ENCODE measurements at places on chromosomes 1 and 21.

- DNase-seq, result no peak
Measured at GRCh38 chr1:204263254-204263910, 49.6 kb upstream of the GOLT1A start.

DNA sequence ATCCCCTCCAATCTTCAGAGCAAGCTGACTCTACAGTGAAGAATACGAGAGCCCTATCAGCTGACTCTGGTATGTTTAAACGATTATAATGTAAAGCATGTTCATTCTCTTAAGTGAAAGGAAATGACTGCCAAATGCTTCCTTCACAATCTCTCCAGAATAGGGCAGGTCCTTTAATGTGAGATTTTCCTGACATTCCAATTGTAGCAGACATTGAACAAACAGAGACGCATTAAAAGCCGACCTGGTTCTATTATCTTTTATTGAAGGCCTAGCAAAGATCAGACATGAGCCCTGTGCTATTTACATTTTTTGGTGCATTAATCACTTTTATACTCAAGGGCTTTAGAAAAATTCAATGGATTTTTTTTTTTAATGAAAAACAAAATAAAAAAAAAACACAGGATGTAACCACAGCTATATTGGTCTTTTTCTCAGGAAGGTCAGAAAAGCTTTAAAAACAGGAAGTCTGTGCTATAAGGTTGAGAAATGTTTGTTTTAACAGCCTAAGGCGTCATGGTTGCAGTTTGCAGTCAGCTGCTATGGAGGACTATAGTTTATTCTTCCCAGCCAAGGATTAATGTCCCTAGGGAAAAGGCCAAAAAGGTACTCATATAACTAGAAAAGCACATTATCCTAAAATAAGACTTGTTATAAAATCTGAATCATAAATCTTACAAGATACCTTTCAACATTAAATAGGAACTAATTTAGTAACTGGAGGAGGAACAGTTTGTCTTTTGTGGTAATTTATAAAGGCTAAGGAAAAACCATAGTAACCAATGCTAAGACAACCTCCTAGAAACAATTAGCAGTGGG, 104.8 kb downstream of the RERE start:
- DNase-seq, result peak; percentile 87

GRCh38 chr1:186839041-186839400, 10.3 kb downstream of the PLA2G4A start:
- no peak for DNase-seq

GRCh38 chr21:41188486-41189149, 20.7 kb downstream of the BACE2 start:
- no peak for DNase-seq

- DNase-seq, result no peak
Measured at GRCh38 chr21:33022828-33023573, 2.7 kb upstream of the OLIG2 start.

- DNase-seq, result no peak
Measured at GRCh38 chr1:52814465-52814864, 28.1 kb upstream of the ZYG11A start.

DNA sequence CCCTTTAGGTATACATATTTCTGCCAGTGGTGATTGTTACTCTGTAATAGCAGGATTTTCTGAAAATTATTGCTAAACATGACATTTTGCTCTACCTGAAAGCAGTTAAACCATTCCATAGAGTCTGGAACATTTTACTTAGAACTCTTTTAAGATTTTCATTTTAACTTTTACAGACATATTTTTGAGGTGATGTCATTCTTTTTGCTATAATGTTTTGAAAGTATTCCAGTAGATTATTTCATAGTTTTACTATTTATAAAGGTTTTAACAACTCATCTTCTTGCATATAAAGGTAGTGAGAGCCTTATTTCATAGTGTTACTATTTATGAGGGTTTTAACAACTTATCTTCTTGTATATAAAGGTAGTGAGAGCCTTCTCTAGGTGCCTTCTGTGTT, 42.9 kb downstream of the PTBP2 start:
- DNase-seq, result no peak

- peak; percentile 86 for DNase-seq
Measured at GRCh38 chr1:204516180-204516879, at the start of gene MDM4. TSS of gene MDM4 (plus strand) at chr1:204516406. CDS start at chr1:204525519, 9,113 bp downstream.

DNA sequence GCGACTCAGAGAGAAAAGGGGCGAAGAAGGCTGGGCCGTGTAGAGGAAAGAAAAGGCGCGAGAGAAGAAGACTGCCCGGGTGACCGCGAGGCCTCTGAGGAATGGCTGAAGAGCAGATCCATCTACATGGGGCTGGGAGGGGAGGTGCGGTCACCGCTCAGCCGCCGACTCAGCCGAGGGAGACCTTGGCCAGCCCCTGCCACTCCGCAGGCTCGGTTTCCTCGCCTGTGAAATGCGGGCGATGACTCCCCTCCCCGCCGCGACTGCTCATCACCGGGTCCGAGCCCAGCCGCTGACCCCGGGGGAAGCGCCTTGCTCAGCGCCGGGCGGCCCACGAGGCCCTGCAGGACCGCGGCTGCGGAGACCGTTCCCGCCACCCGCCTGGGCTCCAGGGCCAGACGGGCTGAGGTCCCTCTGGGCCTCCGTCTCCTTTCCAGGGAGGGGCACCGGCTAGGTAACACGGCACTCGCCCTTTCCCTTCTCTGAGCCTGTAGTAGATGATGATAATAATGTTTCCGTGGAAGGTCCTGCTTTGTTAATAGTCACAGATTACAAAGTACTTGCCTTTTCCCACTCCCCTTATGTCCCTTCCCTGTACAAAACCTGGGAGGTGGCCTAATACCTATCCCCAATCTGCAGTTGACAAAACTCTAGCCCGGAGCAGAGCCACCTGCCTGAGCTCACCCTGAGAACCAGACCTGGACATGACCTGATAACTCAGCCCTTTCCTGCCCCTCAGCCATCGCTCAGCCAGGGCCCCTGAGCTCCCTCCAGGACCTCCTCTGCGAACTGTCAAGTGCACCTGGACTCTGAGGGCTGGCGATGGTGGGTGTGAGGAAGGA, 1.6 kb upstream of the BSND start:
- no peak for DNase-seq

- DNase-seq, result no peak
Measured at GRCh38 chr1:156860113-156860627, 495 bp upstream of the NTRK1 start.

DNA sequence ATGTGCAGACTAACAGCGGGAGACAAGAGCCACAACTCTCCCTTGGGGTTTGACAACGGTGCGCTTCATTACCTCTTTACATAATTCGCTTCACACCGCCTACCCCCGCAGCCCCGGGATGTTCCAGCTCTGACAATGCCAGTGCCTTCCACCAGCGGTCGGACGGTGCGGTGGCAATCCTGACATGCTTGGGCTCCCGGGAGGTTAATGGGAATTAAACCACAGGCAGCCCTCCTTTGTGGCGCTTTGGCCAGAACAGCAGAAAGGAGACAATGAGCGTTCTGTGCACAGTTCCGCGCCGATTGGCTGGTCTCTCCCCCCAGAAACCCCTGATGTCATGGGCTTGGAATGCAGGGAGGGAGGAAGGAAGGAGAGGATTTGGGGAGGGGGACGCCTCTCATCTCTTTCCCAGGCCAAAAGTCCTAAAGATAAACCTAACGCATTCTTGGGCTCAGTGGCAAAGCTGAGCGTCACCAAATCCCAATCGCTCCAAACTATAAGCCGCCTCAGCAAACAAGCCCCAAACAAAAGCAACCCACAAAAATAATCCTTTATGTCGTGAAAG, 1.3 kb downstream of the CNN3 start:
- peak; percentile 68 for DNase-seq

GRCh38 chr1:19664453-19665185, at the start of gene HTR6:
TSS of gene HTR6 (plus strand) at chr1:19664875. CDS start at chr1:19665754, 879 bp downstream.
- DNase-seq, result no peak

DNA sequence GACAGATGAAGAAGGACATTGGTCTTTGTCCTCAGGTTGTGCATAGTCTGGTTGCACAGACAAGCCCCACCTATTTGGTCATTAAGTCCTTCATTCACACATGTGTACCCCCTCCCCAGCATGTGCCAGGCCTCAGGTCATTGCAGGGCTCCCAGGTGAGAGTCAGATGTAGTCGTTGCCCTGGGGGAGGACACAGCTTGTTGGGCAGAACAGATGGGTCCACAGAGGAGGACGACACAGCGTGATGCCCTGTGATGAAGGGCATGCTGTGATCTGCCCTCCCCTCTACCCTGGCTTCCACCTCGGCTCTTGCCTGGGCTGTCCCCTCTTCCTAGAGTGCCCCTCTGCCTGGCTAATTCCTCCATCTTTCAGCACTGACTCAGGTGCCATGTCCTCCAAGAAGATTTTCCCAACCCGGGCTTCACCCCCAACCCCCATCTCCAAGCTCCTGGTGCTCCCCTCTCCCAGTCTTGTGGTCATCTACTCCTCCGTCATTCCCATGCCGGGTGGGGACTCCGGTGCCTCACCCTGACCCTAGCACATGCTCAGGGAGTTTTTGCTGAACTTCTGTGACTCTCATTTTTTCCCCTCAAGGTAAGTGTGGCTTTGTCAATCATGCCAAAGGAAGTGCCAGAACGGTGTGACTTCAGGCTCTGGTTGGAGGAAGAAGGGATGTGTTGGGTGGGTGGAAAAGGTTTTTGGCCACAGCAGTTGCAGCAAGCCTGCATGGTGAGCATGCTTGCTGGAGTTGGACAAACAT, 220.5 kb downstream of the FOXD2 start:
- DNase-seq, result no peak

- DNase-seq, result no peak
Measured at GRCh38 chr21:31554511-31555022, 104.9 kb upstream of the SOD1 start.

DNA sequence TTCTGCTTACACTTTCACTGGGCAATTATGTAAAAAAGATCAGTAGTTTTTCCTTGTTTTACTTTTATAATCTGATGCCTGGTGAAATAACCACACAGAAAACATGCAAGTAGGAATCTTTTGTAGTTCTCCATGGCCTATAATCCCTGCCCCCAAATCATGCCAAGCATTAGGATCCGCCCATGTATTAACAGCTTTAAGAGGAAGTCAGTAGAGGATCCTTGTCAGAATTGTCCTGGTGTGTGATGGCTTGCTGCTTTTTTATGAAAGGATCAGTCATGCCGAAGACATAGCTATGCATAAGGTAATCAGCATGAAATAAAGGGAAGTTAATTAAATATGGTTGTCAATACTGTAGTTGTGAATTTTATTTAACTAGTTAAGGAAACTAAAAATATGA, 20.0 kb downstream of the ADGRL2 start:
- no peak for DNase-seq

- DNase-seq, result no peak
Measured at GRCh38 chr1:81327743-81328142, 473.0 kb upstream of the ADGRL2 start.
